ENCODE measurements at places on chromosomes 6 and 20. TPM values are rescaled to one million over a fixed set of nuclear protein-coding genes. Genes with fewer than 3 reads are reported as not detected.

GRCh38 chr20:5570452-5570851 lies 179.7 kb upstream of the SHLD1 start:
- H3K4me1 ChIP-seq: no peaks in the 10 kb centered on the region
- H3K27ac ChIP-seq: peak overlapping the region; percentile 6
- no peak for DNase-seq
- no peaks in the 10 kb centered on the region for H3K27me3 ChIP-seq
- H3K36me3 ChIP-seq: peaks cover 24% of the 10 kb centered on the region

- H3K4me1 ChIP-seq: peaks cover 12% of the 10 kb centered on the region
- no peak overlapping the region for H3K27ac ChIP-seq
- H3K4me3 ChIP-seq: no peak overlapping the region
- no peak for DNase-seq
These were observed 21.8 kb upstream of the PRND start for GRCh38 chr20:4699957-4700356.

GRCh38 chr6:117600008-117600743 lies 2.1 kb downstream of the GOPC start:
- DNase-seq: no peak
- H3K36me3 ChIP-seq: peaks cover 30% of the 10 kb centered on the region
- no peaks in the 10 kb centered on the region for H3K27me3 ChIP-seq
- peaks cover 29% of the 10 kb centered on the region for H3K4me1 ChIP-seq
- peak overlapping the region; percentile 99 for H3K4me3 ChIP-seq

GRCh38 chr6:154430481-154430919 lies 73.9 kb upstream of the IPCEF1 start:
- DNase-seq: no peak
- no peaks in the 10 kb centered on the region for H3K27me3 ChIP-seq
- no peak overlapping the region for H3K27ac ChIP-seq

The SLC44A4 gene
- total RNA-seq: 0.66 TPM

Measured in mesothelial cell of epicardium (in vitro differentiated cells).